ENCODE measurements at places on chromosomes 5 and 9.

GRCh38 chr9:114805670-114806525 is at the start of gene TNFSF15:
Gene TNFSF15, minus strand, starts transcription at chr9:114806039. Its CDS starts 27 bp downstream, at chr9:114806012.
- DNase-seq: peak; percentile 6

- no peak for DNase-seq
Measured at GRCh38 chr9:97596906-97597305, 36.3 kb downstream of the TSTD2 start.

- DNase-seq: no peak
Measured at GRCh38 chr5:110517396-110517795, 209.1 kb downstream of the TMEM232 start.

DNA sequence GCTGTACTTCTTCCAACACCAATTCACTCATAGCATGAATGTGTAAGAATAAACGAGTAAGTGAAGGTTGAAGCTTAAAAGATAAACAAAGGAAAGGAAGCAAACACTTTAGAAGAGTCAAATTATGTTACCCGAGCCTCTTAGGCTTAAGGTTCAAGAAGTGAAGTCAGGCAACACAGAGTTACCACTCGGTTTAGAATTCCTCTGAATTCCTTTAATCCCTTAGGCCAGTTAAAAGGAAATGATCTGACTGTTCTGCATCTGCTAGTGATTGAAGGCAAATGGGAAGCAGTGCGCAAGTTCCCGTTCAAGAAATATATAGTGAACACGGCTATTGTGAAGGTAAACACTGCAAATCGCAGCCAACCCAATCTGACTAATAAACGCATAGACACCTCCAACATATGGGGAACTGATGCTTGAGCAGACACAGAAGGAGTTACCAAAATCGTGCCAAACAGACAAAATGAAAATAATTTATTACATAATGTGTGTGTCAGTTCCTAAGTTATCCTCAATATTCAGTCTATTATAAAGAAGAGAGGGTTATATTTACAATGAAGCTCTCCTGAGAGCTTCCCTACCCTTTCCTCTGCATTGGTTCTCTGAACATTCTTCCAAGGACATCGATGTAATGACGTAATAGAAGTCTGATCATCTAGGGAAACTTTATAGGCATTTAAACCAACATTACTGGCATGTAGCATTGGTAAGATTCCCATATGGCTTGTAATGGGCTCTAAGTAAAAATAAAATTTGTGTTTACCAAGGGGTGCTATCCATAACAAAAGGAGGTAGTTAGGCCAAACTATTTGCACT is 837.1 kb upstream of the ZNF608 start:
- no peak for DNase-seq

DNA sequence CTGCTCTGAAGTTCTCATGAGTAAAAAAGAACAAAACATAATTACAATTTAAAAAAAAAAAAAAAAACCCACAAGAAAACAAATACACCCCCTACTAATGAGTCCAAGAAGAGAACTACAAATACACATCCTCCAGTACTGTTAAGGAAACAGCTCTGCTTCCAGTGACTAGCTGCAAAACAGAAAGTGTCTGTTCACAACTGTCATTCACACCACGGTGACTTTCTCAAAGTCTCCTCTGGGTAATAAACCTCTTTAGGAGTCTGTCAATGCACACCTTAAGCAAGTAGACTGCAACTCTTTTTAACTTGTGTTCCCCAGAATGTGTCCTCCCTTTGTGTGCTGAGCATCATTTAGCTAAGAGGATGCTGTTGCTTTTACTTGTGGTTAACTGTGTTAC is 6.2 kb downstream of the REEP5 start:
- no peak for DNase-seq

- no peak for DNase-seq
Measured at GRCh38 chr5:16582081-16582480, 34.7 kb downstream of the RETREG1 start.

DNA sequence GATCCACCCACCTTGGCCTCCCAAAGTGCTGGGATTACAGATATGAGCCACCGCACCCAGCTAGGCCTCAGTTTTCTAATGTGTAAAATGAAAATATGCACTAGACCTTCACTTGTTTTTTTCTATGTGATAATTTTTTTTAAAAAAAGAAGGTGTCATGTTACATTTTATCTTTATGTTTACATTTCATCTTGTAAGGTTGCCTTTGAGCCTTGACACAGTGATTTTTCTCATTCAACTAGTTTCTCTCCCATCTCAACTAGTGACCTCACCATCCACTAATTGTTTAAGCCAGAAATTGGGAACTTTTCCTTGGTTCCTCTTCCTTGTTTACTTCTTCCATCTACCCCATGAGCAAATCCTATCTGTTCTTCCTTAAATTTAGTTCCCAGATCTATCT is 21.5 kb downstream of the TMC1 start:
- DNase-seq: no peak

DNA sequence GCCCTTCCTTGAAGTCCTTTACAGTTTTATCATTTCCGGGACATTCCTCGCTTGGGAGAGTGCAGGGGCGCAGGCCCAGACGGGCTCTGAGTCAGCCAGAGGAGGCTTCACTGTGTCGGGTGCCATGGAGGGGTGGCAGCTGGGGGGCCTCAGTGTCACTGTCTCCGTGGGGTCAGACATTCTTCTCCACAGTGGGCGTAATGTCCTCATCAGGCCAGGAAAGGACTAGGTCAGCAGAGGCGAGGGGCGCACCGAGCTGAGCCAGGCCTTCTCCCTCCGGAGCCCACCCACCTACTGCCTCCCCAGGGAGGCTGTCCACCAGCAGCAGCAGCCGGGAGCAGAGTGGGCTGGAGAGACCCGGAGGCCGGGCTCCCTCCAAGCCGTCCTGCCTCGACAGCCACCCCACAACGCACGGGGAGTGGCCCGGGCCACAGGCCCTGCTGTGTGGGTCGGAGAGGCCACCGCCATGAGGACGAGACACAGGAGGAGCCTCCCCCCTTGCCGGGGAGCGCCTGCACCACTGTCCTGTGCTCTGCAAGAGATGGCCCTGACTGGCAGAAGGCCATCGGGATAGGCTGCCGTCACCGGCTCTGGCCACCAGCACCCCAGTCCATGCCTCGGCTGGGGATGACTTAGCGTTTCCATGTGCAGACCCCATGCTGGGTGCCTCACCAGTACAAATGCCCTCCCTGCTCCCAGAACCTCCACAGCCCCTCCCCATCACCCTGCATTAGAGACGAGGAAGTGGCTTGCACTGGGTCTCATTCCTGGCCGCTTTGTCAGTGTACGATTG is 26.5 kb downstream of the SARDH start:
- no peak for DNase-seq

DNA sequence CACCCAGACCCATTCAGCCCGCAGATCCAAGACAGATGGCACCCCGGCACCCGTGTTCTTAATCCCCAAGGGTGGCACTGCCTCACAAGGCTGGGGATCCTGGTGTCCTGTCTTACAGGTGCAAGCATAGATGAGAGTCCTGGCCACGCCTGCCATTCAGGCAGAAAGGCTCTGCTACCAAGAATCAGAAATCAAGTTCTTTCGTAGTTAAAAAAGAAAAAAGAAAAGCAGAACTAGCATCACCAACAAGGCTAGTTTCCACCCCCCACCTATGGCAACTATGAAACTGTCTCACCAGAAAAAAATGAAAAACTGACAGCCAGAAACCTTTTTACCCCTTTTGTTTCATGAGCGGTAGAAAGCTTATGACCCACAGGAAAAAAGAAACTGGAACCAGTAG is 170.4 kb downstream of the SYK start:
- DNase-seq: no peak

DNA sequence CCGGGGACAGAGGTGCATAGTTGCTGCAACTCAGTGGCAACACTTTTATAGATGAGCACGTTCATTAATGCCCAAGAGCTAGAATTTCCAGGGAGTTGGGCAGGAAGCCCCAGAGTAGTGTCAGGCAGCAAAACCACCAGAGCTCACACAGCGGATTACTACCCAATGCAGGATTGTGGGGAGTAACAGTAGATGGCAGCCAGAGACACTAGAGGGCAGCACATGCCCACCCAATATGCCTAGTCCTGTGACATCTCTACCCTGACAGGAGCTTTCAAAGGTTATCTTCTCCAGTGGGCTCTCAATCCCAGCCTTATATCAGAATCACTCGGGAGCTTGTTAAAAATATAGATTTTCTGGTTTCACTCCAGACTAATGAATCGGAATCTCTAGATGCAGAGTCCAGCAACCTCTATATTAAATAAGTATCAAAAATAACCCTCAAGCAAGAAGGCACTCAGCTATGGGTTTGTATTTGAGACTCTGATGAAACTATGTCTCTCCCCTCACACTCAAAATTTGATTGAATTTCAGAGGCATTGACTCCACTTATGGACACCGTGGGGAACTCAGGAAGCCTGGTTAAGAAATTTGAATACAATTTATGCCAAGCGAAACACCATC is 58.4 kb upstream of the PHF24 start:
- peak; percentile 41 for DNase-seq

DNA sequence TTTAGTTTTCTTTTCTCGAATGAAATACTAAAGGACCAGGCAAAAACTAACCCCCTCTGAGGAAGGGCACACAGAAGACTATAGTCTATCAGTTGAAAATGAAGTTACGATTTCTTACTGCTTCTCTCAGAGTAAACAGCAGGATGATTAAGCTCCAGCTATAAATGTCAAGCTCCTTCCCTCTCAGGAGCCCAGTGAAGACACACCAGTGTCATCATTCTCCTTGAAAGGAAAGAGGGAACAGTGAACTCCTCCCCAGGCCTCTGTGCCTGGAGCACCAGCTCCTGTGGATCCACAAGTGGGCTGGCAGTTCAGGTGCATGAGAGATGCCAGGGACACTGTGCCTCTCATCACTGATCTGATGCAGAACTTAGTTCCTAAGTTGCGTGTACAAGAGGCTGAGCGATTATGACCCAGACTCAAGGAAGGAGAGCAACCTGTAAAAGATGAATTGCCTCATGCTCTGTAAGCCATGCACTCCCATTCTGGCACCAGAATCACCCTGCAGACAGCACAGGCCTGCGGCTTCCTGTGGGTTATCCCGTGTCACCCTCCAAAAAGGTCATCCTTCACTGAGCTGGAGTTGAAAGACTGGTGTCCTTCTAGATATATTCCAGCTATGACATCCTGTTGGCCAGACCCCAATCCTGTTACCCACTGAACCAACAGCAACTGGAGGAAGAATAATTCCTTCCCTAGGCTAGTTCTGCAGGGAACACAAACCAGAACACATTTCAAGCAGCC is 394.0 kb downstream of the SEMA5A start:
- no peak for DNase-seq

GRCh38 chr5:116935561-116936162 is 361.0 kb upstream of the SEMA6A start:
- no peak for DNase-seq

DNA sequence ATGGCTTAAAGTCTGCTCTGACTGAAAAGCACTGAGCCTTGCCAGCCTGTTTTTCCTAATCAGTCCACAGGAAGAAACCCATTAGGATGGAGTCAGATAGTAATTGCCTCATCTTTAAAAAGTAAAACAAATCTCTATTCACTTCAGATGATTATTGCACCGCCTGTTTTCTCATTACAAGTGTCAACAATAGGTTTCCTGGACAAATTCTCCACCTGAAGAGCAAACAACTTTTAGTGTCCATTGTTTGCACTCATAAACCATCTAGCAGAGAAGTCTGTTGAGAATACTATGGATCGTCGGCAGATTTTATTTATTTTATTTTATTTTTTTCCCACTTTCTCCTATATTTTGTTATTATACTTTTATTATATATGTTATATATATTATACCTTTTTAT is 20.3 kb downstream of the C5orf63 start:
- DNase-seq: no peak

DNA sequence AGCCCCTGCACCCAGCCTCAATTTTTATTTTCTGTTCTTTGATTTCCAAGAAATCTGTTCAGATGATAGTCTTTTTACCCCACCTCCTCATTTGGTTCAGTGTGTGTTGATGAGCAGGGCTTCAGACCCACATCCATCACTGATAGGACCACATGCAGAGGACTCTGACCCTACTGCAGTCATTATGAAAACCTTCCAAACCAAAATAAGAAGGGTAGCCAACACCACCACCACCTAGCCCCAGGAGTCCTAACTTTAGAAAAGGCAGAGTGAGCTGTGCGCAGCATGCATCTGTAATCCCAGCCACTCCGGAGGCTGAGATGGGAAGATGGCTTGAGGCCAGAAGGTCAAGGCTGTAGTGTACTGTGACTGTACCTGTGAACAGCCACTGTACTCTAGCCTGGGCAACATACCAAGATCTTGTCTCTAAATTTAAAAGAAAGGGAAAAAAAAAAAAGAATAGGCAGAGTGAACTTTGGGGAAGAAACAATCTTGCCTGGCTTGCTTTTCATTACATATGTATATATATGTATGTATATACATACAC is 13.0 kb downstream of the CDKN2AIPNL start:
- no peak for DNase-seq

GRCh38 chr9:21812946-21813568 is 10.6 kb downstream of the MTAP start:
- no peak for DNase-seq

- DNase-seq: peak; percentile 67
Measured at GRCh38 chr5:159412284-159413046, 82.2 kb upstream of the IL12B start.

DNA sequence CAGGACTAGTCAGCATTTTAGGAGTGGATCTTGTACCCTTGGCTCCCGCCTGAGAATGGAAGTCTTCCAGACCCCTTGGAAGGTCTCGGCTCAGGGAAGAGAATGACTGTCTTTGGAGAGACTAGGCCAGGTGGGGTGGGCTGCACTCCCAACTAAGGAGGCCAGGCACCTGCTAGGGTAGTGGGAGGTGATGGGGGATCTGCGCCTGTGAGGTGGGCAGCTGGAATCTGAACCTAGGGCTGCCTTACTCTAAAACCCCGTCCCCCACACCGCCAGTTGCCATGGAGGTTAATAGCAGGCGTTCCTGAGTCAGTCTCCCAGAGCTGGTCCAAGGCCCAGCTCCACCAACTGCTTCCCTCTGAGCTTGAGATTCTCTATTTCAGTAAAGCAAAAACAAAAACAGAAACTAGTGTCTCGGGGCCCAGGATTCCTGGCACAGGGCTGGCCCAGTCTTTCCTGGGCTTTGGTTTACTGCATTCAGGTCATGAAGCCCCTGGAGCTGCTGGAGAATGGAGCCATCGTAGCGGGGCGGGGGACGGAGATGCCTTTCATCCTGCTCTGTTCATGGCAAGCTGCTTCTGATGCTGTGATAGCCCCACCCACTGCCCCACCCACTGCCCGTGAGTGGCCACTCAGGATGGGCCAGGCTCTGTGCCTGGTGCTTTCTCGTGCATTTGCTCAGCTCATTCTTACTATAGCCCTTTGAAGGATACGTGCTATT is 57.5 kb downstream of the DAB2IP start:
- no peak for DNase-seq

GRCh38 chr5:139383993-139384590 is 995 bp upstream of the SLC23A1 start:
- no peak for DNase-seq

GRCh38 chr5:13921578-13921977 is 22.9 kb downstream of the DNAH5 start:
- no peak for DNase-seq

DNA sequence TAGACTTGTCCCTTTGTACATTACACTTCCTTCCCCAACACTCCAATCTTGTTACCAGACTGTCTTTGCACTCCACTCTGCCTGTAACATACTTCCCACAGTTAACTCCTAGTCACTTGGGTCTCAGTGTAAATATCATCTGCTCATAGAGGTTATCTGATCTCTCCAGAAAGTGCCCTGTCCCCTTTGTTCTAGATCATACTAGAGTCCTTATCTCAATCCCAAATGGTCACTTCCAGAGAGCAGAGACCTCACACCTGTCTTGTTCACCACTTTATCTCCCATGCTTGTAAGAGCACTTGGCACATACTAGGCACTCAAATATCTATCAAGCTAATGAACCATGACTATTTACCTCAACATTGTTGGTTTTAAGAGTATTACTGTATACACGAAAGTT is 30.4 kb downstream of the SETX start:
- no peak for DNase-seq
